ENCODE measurements at places on chromosomes 5 and 9.

GRCh38 chr5:78659114-78659513 is 10.5 kb upstream of the LHFPL2 start:
- no peak for DNase-seq

- no peak for DNase-seq
Measured at GRCh38 chr9:79222483-79222882, 349.3 kb upstream of the TLE4 start.

DNA sequence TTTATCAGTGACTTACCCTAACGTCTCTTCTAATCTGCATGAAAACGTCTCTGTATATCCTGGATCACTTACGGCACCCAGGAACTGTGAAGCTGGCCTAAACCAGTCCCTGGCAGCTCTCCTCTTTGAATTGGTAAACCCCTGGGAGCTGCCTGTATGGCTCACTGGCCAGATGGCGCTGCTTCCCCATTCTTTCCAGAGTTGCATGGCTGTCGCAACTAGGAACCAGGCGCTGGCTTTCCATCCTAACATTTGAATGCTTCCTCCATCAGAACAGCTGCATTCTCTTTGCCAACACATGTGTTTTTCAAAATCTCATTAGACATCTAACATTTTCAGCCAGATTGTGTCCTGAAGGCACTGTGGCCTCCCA is 8.0 kb upstream of the PCA3 start:
- DNase-seq, result no peak

- no peak for DNase-seq
Measured at GRCh38 chr9:132849185-132849706, 28.8 kb downstream of the AK8 start.

DNA sequence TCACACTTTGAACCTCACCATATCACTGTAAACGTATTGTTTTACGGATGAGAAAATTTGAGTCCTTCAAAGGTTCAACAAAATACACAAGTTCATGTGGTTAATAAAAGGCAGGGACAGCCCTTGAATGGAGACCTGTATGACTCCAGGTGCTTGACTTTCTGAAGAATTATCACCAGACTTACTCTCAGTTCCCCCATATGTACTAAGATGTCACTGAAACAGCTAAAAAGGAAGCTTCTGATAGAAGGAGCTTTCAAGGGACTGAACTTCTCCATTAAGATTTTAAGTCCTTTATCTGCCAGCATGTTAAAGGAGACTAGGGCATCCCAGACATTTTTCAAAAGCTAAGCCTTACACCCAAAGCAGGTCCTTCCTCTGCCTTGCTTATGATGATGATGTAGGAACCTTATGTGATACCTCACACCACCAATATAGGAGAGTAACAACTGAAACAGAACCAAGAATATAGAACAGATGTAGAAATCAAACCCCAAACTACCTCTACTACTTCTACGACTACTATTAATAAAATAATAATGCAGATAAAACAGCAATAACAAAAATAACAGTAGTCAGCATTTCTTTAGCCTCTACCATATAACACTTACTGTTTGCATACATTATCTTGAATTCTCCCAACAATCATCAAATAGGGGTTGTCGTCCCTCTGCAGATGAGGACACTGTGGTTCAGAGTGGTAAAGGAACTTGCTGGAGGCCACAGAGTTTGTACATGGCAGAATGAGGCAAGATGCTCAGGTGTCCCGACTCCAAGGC is 273.9 kb downstream of the ELAVL2 start:
- DNase-seq, result no peak

DNA sequence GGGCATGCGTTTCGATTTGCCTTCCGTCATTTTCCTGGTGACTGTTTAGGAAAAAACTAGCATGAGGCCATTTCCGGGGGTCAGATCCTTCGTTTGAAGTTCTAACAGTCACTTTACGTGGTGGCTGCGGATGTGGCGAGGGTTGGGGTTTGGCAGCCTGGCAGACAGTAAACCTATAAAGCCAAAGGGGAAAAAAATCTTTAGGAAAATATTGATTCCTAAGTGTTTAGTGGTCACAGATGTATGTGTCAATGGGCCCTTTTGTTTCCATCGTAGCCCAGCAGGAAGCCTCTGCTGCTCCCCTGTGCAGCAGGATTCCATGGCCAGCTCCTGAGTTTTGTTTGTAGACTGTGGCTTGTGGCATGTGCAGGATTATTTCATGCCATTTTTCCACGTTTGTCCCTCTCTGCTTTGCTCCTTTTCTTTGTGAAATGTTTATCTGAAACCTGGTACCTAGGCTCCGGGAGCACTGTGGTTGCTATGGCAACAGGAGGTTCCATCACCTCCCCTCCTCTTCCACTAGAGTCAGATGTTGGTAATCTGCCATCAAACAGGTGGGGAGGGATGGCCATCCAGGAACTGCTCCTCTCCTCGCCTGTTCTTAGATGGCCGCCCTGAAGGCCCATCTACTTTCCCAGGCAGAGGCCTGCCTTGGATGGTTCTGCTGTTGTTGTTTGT is 202.3 kb downstream of the AOPEP start:
- DNase-seq, result peak; percentile 54

GRCh38 chr9:126471084-126471624 is 142.6 kb upstream of the LMX1B start:
- DNase-seq, result peak; percentile 94

GRCh38 chr5:141879941-141880738 is 1.9 kb upstream of the PCDH1 start:
- DNase-seq, result no peak

GRCh38 chr5:173758676-173759075 is 129.5 kb upstream of the CPEB4 start:
- DNase-seq, result no peak

DNA sequence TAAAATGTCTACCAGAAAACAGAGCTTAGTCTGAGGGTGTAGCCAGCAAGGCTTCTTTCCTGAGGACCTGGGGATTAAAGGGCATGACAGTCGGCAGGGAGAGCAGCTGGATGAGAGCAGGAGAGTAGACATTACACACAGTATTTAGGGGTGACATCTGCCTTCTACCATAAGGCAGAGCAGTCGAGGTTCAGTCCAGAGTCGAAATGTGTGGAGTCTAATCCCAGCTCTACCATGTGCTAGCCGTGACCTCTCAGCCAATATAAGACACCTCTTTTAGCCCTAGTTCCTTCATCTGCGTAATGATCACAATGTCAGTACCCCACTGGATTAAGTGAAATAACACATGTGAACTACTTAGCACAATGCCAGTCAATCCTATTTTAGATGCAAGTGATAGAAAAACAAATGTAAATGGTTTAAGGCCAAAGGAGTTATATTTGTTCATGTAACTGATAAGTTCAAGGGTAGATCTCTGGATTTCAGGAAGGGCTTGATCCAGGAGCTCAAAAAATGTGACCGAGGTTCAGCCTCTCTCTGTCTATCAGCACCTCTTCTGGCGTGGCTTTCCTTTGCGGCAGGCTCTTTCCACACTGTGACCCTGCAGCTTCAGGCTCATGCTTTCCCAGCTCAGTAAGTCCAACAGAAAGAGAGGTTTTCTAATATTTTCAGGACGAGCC is 16.2 kb upstream of the CPLX2 start:
- no peak for DNase-seq

DNA sequence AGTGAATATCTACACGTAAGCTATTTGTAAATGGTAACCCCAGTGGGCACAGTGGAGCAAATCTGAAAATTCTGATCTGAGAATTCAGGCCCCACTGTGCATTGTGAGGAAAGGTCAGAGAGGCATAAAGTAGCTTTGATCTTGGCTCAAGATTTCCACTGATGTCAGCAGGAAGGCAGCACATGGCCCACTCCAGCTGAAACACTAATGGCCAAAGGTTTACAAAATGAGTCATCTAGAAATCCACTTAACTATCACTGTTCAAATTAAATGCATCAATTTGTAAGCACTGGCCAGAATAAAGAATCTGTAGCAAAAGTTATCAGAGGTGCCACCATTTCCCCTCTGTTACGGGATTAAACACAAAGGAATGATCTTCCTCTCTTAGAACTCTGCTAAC is 191.6 kb downstream of the C9orf152 start:
- no peak for DNase-seq

- DNase-seq, result peak; percentile 63
Measured at GRCh38 chr9:5949103-5949699, 58.5 kb downstream of the MLANA start.

DNA sequence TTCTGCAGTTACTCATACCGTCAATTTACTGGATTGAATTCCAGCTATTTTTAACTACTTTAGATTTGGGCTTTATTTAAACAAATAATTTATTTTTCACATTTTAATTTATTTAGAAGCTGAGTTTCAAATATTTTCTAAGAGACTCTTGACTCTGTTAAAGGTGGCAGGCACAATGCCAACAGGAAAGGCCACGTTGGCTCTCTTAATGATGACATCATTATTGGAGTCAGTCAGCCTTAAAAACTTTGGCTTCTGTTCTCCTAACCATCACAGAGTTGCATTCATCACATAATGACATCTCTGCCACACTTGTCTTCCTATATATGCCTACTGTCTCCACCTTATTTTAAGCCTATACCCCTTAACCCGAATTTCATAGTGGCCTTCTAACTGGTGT is 172.3 kb upstream of the PLPPR1 start:
- DNase-seq, result no peak

DNA sequence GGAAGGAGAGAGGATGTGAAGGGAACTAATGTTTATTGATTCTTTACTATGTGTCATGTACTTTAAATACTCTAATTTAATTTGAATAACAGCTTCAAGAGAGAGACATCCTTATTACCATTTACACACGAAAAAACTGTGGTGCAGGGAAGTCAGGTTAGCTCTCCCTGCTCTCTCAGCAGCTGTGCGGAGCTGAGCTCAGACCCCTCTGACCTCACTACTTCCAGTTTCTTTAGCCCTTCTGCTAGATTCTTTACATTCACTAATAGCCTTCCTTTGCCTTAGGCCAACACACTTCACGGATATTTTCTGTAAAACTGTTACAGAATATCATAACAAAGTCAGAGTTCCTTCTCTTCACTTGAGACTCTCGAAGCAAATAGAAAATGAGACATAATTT is 131.3 kb upstream of the ARRDC3 start:
- DNase-seq, result no peak

GRCh38 chr5:138488481-138488945 is 23.2 kb downstream of the EGR1 start:
- DNase-seq, result no peak

- no peak for DNase-seq
Measured at GRCh38 chr9:16413509-16414016, 456.9 kb downstream of the BNC2 start.

DNA sequence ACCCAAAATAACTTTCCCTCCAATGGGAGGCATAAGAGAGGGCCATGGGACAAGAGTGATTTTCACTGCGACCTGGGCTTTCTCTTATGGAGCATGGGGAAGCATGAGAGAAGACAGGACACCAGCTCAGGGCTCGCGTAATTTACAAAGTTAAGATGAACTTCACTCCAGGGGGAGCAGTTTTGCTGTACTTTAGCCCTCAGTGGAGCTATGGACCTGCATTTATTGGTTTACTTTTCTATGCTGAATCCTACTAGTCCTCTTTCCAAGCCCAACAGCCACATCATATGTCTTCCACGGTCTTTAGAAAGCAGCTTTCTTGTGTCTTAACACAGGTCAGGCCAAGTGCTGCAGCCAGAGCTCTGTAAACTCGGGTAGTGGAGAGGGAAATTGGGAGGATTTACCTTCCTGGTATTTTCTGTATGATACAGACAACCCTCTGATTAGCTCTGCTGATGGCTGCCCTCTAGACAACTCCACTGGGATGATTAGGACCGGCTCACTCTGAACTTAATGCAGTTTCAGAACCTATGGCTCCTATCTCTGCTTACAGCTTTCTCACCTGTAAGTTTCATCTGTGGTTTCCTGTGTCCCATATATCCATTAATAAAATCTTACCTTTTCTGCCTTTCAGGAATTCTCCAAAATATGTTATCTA is 581.0 kb upstream of the RORB start:
- DNase-seq, result no peak

GRCh38 chr9:21965401-21965951 is 28.7 kb downstream of the CDKN2A start:
- no peak for DNase-seq

DNA sequence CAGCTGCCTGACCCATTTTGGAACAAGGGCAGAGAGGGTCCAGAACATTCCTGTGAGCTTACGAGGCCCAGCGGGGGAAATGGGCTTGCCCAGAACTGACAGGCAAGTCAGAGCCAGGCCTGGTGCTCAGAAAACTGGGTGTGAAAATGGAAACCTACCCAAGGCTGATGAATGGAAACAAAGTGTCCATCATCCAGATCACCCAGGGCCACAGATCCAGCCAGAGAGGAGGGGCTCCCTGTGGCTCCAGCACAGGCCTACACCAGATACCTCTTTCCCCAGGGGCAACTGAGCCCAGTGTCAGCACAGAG is 3.1 kb downstream of the CLTB start:
- DNase-seq, result no peak

DNA sequence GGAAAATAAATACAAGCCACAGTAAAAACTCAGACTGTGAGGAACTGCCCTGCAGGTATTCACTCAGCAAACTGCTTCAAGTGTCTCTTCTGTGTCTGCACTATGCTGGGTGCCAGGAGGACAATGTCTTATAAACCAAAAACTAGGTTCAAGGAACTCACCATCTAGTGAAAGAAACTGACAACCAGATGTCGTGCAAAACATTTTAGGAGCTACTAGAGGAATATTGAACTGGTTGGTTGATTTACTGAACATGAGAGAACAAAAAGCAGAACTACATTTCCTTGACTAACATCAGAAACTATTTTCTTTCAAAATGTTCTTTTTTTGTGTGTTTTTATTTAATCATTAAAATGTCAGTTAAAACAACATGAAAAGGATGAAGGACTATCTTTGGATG is 35.2 kb downstream of the ZNF366 start:
- DNase-seq, result no peak

DNA sequence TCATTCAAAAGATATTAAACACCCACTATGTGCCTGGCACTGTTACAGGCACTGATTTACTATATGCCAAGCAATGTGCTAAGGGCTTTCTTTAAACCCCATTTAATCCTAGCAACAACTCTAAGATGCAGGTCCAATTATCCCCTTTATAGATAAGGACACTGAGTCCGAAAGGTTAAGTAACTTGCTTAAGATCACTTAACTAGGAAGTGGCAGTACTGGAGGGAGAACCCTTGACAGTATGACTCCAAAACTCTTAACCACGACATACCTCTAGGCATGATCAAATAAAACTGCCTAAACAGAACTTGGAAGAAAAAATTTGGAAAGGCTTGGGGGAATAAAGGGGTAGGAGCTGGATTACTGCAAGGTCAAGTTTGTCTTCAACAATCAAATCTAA is 1.7 kb downstream of the RAB14 start:
- DNase-seq, result no peak

DNA sequence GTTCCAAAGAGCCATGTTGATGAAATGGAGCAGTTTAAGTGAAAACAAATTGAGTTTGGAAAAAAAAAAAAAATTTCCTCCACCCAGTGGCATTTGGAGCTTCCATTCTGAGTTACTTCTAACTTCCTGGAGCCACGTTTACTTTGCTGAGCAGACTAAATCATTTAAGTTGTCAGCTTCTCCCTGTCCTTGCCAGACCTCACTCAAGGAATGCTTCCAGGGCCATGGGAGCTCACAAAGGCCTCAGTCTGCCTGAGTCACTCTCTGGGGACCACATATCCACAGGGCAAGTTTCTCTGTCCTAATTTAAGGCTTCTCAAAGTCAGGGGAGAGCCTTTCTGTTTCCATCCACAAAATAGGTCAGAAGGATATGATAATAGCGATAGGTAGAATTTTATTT is 210.3 kb upstream of the TNC start:
- DNase-seq, result no peak

All from natural killer cell treated with Interleukin-12 subunit alpha and Interleukin-12 subunit beta and Interleukin-15 and Interleukin-18, amount 100 ng/mL, for 72 hours (primary cell).